NCI-H187 treated with DMSO at 0.1 percent for 48 hours (cell line): ENCODE measurements at places on chromosomes 3 and 15.

DNA sequence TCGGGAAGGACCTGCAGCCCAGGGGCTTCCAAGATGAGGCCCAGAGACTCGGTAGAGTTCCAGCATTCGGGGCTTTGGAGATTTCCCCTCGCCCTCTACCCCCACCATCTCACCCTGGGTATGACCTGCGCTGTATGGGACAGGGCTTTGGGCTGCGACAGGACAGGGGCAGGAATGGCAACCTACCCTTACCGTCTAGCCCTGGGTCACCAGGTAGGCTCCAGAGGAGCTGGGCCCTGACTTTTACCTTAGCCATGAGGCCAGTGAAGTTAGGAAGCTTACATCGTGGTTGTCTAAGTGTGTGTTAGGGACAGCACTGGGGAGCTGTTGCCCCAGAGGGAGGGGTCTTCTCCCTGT, 683 bp downstream of the PPM1M start:
- DNase-seq = no peak

DNA sequence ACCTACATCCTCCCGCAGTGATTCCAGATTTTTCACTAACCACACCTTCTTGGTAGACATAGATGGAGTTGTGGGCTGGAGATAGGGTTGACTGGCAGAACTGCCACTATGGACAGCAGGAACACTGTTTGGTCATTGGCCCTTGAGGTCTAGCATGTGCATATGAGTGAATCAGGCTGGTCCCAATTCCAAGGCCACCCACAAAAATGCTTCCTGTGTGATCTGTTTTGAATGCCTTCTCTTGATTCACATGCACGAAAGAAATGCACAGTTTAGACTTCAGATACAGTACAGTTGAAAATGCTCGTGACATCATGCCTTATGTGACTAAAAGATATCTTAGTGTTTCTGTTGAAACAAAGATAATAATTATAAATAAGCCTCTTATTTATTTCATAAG, 285.8 kb upstream of the SEMA6D start:
- DNase-seq = no peak

- DNase-seq = no peak
Measured at GRCh38 chr15:88046576-88047129, 209.9 kb downstream of the NTRK3 start.

DNA sequence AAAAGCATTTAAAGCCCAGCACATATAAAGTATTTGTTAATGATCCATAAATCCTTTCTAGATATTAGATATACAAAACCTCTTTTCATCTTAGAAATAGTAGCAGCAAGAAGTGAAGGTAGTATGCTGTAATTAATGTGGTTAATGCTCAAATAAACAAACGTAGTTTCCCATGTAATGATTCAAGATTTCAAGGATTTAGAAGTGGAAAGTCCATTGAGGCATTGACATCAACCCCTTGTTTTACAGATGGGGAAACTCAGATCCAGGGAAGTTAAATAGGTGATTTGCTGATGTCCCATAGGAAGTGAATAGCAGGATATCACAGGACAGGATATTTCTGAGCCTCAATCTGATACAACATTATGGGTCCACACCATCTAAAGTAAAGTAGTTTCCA, 47.2 kb downstream of the TSC22D2 start:
- no peak for DNase-seq

GRCh38 chr3:44039006-44039405, 202.7 kb upstream of the TOPAZ1 start:
- no peak for DNase-seq

DNA sequence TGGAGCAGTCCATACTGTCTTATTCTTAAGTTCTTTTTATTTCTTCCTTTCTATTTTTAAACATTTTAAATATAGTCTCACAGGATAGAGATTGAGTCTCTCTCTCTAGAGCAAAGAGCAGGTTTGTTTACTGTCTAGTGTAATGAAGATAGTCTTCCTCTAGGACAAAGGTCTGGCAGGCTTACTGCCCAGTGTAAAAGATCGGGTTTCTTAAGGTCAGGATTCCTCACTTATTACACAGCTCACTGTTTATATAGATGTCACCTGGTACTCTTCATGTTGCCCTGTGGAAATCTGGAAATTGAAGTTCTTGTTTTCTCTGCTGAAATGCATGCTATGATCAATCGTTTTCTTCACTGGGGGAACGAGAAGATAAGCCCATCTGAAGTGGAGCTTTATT, 76.0 kb downstream of the ZBBX start:
- no peak for DNase-seq

GRCh38 chr15:42595626-42596240, 20.3 kb downstream of the STARD9 start:
- no peak for DNase-seq

DNA sequence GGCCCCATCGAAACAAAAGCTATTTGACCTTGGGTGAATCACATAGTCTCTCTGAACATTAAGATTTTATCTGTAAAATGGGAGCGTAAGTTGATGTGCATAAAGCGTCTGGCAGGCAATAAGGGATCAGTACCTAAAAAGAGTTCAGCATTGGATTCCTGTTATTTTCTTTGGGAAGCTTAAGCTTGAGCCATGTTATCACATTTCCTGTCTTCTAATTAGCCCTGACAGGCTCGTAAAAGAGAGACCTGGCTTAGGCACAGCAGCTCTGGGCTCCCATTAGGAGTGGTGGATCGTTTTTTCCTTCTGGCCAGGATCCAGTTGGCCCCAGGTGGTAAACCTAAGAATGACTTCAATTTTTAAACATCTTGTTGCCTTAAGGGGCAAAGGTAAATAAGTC, 26.0 kb upstream of the CA12 start:
- DNase-seq = no peak

DNA sequence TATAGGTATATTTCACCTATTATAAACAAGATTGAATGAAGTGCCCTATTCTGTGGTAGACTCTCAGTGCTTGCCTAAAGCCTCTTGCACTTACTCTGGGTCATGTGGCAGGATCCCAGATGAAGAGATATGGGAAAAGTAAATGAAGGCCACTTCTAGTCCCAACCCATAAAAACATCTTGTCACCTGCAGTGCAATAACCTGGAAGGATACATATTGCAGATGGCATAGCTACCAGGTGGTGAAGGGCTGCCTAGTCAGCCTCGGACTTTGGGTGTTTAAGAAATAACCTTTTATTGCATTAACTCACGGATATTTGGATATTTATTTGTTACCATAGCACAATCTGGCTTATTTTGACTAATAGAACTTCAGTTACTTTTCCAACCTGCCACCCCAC, 367.1 kb downstream of the UNC13C start:
- no peak for DNase-seq

GRCh38 chr15:33722005-33722672, 246.2 kb upstream of the CHRM5 start:
- no peak for DNase-seq

- no peak for DNase-seq
Measured at GRCh38 chr3:113963879-113964278, 16.1 kb downstream of the ZDHHC23 start.

DNA sequence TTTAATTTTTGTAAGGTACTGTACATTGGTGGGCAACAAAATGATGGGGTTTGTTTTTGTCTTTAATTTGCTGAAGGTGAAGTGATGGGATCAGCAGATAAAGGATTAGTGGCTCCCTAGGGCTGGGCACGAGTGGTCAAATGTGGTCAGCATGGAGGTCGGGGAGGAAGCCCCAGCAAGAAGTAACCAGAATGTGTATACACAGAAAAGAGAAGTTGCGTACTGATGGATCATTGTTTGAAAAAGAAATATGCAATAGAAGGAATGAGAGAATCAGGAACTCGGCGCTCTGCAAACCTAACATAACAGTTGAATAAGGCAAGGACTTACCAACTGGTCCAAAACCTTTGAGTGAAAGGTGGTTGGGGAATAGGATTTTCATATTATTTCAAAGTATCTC, 1.5 kb downstream of the TMOD2 start:
- DNase-seq = no peak

DNA sequence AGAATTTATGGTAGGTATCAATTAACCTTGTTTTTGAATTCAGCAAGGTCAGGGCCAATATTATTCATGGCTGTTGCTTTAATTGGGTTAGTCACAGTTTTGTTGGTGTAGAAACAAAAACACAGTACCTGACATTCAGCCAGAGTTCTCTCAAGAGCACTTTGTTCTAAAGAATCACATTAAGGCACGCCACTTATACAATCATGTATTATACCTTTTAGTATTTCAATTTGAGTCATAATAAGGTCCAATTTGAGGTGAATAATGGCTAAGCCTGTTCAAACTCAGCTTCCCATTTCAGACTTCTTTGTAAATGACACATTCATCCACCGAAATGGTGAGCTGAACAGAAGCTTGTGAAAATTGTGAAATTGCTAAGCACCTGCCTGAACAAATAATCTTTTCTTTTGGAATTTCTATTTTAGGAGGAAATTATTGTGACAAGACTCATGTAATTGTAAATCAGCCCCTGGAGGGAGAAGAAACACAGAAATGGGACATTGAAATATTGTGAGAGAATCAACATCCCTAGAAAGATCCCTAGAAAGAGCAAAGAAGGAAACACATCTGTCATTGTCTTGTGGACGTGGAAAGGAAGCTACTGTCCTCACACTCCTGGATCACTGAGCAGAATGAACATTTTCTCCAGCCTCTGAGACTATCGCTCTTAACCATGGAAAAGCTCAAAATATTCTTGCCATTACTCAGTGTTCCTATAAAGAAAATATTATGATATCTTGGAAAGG, 29.3 kb downstream of the RIOX2 start:
- DNase-seq = peak; percentile 47

DNA sequence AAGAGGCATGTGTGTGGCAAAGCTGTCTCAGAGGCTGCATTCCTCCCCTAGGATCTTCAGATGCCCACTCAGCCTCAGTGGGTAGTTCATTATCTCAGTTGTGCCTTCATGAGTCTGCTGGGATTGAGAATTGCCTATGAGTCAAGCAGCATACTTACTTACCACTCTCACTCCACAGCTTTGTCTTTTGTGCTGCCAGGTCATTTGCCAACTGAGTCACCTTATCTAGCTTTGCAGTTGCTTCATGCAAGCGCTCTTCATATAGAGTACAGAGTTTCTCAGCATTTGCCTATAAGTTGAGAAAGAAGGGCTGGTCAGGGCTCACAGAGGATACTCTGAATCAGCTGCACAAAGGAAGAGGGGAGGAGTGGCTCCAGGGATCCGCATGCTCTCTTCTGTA, 89.5 kb downstream of the MYH15 start:
- DNase-seq = no peak

- no peak for DNase-seq
Measured at GRCh38 chr3:58539626-58540025, 2.6 kb upstream of the ACOX2 start.

DNA sequence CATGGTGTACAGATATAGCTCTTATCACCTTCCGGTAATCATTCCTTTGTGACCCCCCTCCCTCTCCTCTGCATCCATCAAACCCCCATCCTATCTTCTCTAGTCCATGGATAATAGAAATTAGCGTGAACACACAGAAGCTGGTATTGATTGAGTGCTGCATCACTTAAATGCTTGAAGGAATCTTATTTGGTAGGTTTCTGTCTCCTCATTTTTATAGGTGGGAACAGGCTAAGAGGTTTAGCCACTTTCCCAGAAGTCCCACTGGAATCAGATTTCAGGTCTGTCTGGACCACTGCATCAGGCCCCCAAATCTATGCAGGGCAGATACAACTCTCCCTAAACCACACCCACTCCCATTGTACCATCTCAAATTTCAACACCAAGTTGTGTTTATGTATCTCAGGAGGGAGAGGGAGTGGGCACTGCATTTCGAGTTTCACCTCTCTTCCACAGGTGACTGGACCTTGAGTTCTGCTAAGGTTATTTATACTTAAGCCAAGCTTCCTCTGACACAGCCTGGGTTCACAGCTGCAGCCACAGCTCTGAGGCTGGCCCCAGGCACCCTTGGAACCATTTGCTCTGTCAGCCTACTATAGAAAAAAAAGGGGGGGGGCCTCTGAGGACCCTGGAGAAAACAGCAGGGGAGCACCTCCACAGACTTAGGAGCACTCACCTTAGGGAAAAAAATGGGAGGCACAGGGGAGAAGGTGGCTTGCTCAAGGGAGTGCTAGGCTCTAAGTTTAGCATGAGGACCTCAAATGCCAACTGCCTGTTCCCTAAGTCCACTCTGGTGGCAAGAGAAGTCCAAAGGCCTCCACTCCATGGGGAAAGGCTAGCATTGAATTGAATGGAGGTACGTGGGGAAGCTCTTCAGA, 2.1 kb upstream of the NMB start:
- DNase-seq = no peak

DNA sequence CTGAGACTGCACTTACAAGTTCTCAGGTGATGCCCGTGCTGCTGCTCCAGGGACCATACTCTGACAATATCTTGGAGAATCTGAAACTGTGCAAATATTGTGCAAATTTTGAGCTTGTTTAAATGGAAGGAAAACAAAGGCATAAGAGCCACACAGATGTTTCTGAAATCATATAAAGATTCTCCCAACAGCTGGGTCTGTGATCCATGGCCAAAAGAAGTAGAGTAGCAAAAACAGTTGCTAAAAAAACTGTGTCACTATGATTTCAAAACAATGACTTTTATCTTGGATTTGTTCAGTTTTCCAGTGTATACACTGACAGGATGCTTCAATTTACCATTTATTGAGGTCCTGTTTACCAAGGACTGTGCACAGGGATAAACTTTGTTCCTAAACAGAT, 25.3 kb downstream of the NPTN start:
- no peak for DNase-seq

DNA sequence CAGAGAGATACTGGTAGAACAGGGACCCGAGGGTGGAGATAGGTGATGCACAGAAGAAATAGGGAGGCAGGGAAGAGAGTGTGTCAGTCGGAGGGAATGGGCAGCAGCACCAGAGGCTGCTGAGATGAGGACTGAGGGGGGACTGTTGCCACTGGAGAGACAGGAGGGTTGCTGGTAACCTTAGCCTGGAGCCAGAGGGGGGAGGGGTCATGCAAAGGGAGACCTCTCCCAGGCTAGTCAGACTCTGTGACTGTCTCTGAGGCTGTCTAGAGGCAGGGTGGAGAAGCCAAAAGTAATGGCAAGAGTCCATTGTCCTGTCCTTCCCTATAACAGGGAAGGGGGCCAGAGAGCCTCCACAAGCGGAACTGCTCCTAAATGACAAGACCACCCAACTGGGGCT, 2.1 kb upstream of the DLEC1 start:
- DNase-seq = no peak

DNA sequence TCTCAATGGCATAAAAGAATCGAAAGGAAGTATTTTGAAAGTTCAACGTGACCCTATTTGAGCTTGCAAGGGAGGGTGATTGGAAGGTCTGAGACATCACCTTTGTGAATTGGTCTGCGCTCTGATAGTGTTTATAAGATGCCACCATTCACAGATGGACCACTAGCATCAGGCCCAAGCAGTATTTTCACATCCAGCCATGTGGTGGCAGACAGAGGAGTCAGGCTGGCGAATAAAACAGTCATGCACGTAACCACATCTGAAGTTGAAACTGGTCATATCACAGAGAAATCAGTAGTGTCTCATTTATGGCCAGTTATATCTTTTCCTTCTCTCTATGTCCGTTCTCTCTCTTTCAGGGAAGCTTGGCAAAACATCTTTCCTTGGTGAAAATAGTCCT, 170.1 kb upstream of the ONECUT1 start:
- DNase-seq = no peak

GRCh38 chr15:88185584-88185983, 71.0 kb downstream of the NTRK3 start:
- DNase-seq = no peak
